ENCODE measurements at places on chromosomes 3 and 15. TPM values are rescaled to one million over a fixed set of nuclear protein-coding genes. Genes with fewer than 3 reads are reported as not detected.

LYZL4 gene
- not detected for total RNA-seq

GRCh38 chr15:74027688-74028087, 33.2 kb downstream of the PML start:
- peak; percentile 12 for DNase-seq

GRCh38 chr3:157543501-157544035, 40.4 kb upstream of the VEPH1 start:
- no peak for DNase-seq

EPHA3 gene
- total RNA-seq, result 2.8 TPM

GRCh38 chr3:193553586-193553985, 1.1 kb downstream of the ATP13A4 start:
- DNase-seq, result no peak

GRCh38 chr3:100023150-100023549, 91.2 kb downstream of the FILIP1L start:
- no peak for DNase-seq

DNA sequence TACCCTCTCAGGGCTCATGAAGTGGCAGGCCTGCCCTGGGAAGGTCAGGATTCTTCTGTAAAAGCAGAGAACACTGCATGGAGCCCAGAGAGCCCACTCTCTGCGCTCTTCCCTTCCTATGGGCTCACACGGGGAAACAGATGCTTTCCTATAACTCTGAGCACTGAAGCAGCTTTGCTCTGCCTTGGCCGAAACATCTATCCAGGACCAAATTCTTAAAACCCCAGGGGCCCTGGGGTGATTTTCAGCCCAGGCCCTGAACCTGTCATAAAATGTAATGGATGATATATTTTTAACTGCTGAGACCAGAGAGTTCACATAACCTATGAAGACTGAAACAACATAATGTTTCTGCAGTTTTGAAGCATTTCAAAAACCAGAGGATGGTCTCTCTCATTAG, 249.9 kb upstream of the CTDSPL start:
- DNase-seq, result no peak

DNA sequence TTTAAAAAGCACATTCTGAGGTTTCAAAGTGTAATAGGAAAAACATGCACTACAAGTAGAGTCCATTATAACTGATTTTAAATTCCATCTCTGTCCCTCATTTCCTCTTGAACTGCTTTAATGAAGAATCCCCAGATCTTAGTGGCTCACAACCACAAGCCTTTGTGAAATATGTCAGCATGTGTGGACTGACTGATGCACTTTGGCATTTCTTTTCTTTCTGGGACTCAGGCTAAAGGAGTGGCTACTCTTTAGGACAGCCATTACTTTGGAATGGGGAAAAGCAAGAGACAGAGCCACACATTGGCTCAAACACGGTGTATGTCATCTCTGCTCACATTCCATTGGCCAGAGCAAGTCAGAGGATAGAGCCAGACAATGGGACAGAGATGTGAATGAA, 139.6 kb downstream of the GRM7 start:
- DNase-seq, result no peak

- DNase-seq, result no peak
These were observed 83.0 kb downstream of the CNTN3 start for GRCh38 chr3:74531491-74531890.

MYRIP gene
- 1.8 TPM for total RNA-seq

All from mesenteric fat pad (tissue), 1 donor.